Stimulated activated CD8-positive, alpha-beta memory T cell treated with anti-CD3 and anti-CD28 coated beads, Interleukin-7, amount 100 ng/mL, for 48 hours (primary cell): ENCODE measurements at places on chromosomes 5 and 9.

GRCh38 chr5:124733329-124733650 is 13.1 kb downstream of the ZNF608 start:
- DNase-seq, result no peak

GRCh38 chr5:40045429-40045828 is 620.6 kb upstream of the DAB2 start:
- DNase-seq, result no peak

GRCh38 chr5:32443145-32443540 is 1.4 kb downstream of the ZFR start:
- DNase-seq, result peak; percentile 30

DNA sequence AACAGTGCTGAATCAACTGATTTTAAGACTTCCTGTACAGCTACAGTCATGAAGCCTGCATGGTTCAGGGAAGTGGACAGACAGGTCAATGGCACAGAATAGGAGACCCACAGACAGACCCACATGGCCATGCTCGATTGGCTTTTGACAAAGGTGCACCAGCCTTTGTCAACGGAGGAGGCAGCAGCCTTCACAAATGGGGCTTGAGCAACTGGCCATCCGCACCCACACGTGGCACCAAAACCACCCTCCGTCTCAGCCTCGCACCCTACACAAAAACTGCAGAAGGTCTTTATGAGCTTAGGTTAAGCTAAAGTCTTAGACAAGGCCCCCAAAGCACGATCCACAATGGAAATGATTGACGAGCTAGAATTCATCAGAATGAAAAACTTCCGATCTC is 59.5 kb upstream of the UBAC1 start:
- DNase-seq, result no peak

- no peak for DNase-seq
Measured at GRCh38 chr5:33588654-33589372, 148.0 kb downstream of the TARS1 start.
